Sciatic nerve (tissue), 2 donors: ENCODE measurements at places on chromosomes 2 and 18. TPM values are rescaled to one million over a fixed set of nuclear protein-coding genes. Genes with fewer than 3 reads are reported as not detected.

- DNase-seq, result no peak
Observed at GRCh38 chr2:55985406-55985805, 61.8 kb upstream of the EFEMP1 start.

GRCh38 chr18:45378933-45379332 lies 236.3 kb upstream of the SLC14A2 start:
- DNase-seq, result no peak

NLRC4 gene
- 3.1 TPM for total RNA-seq

DNA sequence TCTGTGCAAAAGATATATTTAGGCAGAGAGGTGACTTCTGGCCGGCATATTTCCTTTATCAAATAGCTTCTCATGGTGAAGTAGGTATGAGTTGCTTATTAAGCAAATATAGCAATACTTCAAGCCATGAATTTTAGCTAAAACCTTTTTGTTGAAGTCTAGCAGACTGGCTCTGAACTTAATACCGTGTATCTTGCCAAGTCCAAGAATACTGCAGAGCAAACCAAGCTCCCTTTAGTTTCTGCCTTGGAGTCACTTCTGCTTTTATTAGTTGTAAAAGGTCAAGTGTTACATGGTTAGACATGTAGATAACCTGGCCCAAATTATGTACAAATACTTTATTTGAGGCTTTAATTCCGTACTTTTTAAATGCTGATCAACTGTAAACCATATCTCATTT lies 627.6 kb upstream of the PKDCC start:
- DNase-seq, result no peak

DNA sequence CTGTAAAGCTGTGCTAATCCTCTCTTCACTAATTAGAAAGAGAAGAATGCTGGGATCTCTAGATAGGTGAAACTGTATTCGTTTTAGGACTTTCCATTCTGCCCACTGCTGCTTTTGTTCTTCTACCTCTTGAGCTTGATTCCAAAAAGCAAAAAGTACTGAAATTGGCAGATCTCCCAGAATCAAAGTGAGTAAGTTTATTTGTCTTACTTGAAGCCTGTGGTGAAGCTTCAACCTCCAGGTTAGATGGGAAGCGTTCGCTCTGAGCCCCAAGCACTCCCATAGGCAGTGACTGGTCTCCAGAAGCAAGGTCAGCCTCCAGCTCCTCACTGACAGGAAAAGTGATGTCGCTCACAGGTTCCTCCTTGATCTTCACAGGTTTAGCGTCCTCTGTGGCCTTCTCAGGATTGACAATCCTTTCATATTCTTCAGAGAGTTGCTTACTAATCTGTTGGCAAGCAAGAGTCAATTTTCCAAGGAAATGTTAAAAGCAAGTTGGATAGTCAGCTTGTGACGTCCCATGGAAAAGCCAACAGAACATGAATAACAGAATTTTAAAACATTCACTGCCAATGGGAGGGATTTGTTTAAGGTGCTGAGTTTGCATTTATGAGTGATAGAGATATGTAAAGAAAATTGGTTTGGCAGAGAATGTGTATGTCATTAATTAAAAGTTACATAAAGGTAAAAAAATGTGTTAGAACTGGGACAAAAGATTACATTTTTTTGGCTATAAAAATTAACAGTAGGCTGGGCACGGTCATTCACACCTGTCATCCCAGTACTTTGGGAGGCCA lies 8.1 kb downstream of the SUPT7L start:
- no peak for DNase-seq

GRCh38 chr18:27094621-27095020 lies 90.5 kb downstream of the CHST9 start:
- no peak for DNase-seq

DNA sequence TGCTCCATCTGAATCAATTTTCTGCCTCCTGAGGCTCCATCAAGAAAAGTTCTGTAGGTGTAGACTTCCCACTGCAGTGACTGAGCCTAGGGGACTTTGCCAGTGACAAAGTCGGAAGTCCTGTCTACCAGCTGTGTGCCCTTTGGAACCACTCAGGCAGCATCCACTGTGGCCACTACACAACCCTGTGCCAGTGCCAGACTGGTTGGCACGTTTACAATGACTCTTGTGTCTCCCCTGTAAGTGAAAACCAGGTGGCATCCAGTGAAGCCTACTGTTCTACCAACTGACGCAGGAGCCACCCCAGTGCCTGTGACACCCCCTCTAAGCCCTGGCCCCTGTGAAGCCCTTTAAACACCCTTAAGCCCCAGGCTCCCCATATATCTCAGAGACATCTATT lies 132.1 kb upstream of the SERPINE2 start:
- DNase-seq, result no peak

DNA sequence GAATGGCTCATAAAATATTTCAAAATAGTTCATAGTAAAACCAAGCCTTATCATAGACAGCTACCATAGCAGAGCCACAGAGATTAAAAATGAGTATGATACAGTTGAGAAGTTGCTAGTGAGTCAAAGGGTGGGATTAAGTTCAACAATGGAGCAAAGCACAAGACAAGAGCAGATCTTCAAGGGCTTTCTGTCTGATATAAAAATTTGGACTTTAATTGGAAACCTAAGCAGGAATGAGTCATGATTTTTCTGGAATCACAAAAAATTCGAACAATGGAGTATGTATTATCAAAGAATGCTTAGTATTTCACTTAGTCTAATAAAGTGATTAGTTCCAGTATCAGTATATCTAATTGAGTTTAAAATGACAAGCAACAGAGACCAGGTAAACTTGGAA lies 487.3 kb upstream of the NETO1 start:
- DNase-seq, result no peak

- DNase-seq, result peak; percentile 64
Observed at GRCh38 chr18:25737710-25738311, 352.6 kb downstream of the SS18 start.

TTC31 gene
- 22.6 TPM for total RNA-seq

DNA sequence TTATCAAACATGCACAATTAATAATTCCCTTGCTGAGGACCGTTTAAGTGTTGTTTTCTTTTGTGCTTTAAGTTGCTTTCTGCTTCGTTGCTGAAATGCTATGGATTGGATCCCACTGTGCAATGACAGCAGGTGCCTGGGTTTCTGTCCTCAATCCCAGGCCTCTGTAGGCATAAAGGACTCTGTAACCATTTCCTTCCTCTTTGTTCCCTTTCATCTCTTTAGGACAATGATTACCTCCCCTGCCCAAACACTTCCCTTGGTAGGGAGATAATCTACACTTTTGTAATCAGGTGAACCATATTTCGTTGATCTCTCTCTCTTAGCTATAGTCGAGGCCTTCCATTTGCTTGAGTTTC lies 58.6 kb upstream of the LYPD6B start:
- DNase-seq, result no peak

GRCh38 chr18:48176909-48177308 lies 232.3 kb downstream of the ZBTB7C start:
- DNase-seq, result no peak
